ENCODE measurements at places on chromosomes 16 and 17.
A peak's percentile ranks its signal among the peaks of the same experiment; 100 is the strongest.

DNA sequence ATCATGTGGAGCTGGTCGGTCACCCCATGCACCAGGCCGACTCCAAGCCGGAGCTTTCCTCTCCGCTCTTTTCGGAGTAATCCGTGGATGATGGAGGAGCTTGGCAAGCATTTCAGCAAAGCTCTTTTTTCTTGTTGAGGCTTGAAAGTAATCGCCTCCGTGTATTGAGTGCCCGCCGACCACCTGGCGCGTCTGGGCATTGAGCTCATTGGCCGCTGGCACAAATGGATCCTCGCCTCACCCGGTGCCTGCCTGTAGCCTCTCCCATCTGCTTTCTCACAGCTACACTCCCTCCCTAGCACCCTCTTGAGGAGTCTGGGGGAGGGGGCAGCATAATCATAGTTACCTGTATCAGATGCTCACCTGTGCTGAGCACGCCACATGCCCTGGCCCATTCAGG is 148.9 kb downstream of the CMIP start:
- DNase-seq: no peak

- DNase-seq: no peak
These were observed 127.8 kb downstream of the CDH8 start for GRCh38 chr16:61908426-61908825.

- peak; percentile 73 for DNase-seq
These were observed 6.9 kb downstream of the PLLP start for GRCh38 chr16:57277586-57277985.

DNA sequence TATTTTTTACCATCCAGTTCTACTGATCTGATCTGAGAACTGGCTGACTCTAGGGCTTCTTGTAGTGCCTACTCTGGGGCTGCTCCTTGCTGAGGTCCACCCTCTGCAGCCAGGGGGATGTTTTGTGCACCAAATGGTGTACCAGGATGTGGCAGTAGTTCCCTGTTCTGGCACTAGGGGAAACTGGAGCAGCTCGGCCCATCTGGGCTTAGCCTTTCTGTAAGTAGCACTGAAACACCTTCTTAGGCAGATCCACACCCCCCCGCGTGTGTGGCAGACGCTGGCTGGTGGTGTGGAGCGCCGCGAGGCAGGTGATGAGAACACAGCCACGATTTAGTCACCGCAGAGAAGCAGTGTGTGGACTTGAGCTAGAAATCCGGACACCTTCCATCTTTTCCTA is 17.0 kb downstream of the DUSP14 start:
- peak; percentile 23 for DNase-seq

GRCh38 chr16:31696968-31697743 is 169.5 kb downstream of the AHSP start:
- no peak for DNase-seq

DNA sequence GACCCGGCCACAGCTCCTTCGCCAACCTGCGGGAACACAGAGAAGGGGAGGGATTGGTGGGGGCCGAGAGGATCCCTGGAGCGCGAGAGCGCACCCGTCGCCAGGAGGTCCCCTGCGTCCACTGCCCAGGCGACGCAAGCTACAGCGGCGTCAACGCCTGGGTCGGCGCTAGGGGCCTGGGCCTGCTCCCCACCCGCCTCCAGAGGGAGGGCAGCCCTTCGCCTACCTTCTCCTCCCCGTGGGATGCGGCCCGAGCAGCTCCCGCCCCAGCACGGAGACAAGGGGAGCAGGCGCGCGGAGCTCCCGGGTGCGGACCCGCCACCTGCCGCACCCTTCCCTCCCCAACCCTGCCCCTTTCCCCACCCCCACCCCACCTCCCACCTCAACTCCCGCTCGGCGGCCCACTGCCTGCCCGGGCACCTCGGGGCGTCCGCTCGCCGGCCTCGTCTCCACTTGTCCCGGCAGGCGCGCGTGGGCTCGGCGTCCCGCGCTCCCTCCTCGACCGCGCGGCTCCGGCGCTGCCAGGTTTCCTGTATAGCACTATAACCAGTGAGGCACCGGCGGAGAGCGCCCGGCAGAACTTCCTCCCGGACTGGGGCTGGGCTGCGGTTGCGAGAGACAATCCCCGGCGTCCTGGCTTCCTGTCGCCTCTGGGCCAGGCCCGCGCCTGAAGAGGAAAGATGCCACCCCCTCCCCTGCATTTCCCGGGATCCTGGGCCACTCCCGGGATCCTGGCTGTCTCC is 119.1 kb upstream of the SMURF2 start:
- DNase-seq: peak; percentile 73

DNA sequence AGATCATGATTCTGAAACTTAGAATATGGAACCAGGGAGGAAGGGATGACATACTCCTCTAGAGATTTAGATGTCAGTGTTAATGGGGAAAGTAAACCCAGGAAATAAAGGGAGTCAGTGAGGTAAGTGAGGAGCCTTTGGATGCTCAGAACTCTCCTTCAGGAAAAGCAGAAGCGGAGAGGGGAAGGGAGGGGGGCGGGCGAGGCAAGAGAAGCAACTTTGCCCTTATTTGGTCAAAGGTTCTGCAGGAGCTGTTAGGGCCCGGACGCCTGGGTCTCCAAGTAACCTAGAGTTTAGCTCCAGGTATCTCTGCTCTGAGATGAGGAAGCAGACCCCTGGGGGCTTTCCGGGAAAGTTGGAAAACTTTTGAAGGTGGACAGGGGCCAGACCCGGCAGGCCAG is 1.3 kb downstream of the PFN1 start:
- DNase-seq: no peak

- DNase-seq: no peak
These were observed 166.2 kb upstream of the ASIC2 start for GRCh38 chr17:33459078-33459940.

DNA sequence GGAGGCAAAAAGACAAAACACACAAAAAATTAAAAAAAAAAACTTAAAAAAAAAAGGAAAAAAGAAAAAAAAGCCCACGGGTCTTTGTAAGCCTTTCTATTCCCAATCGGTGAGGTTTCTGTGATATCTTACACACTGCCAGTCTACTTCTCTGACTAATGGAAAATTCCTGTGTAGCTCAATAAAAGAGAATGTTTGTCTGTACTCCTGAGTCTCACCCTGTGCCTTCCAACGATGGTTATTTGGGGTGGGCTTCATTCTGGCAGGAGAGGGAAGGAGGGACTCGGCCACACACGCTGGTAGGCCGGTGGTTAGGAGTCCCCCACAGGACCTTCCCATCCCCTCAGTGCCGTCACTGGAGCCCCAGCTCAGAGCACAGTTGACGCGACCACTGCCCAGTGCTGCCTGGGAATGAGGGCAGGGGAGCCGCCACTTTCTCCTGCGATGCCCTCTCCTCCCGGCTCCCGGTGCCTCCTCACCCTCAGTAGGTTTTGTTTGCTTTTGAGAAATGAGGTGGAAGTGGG is 68.0 kb downstream of the AMFR start:
- peak; percentile 14 for DNase-seq

GRCh38 chr17:53655591-53655990 is 167.1 kb upstream of the KIF2B start:
- DNase-seq: no peak

DNA sequence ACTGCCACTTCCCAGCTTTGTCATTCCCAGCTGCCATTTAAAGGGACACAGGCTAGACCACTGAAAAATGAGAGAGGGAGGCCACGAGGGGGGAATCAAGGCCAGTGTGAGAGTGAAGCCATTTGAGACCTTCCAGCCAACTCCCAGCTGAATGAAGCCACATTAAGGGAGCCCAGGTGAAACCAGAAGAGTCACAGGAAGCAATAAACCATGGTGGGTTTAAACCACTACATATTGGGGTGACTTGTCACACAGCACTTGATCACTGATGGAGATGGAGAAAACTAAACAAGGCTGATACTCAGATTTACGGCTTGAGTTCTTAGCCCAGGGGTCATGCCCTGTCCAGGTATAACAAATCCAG is 2.8 kb upstream of the NUBP1 start:
- DNase-seq: no peak
